ENCODE measurements at places on chromosomes 6 and 20.

DNA sequence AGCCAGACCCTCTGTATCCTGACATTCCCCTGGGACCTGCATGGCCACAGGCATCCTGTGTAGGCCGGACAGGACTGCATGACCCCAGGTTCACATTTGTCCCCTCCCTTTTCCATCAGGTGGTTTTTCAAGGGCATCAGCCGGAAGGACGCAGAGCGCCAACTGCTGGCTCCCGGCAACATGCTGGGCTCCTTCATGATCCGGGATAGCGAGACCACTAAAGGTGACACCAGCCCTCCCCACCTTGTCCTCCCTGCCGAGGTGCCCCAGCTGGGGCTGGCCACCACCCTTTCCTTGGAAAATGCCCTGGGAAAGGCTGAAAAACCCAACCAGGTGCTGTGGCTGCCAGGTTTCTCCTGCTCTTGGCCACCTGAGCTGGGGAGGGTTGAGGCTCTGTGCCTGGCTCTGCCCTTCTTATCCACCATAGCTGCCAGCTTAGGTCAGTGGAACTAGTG is 27.6 kb downstream of the HCK start:
- no peak for DNase-seq

GRCh38 chr6:42572523-42572922 is 8.7 kb downstream of the UBR2 start:
- DNase-seq, result no peak

- DNase-seq, result no peak
Measured at GRCh38 chr6:15474196-15474595, 188.6 kb downstream of the DTNBP1 start.

DNA sequence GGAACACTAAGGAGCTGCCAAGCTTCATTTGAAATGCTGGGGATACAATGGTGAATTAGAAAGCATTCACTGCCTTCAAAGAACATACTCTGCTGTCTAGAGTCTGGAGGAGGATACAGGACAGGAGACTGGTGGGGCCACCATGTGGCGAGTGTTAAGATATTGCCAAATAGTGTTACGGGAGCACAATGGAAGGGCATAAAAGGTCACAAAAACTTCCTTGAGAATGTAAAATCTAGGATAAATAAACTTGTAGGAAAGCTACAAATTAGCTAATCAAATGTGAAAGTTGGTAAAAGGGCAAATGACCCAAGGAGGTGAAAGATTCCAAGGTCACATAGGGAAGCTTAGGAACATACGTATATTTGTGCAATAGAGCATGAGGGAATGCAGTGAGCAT is 271.7 kb downstream of the RFPL4B start:
- no peak for DNase-seq

DNA sequence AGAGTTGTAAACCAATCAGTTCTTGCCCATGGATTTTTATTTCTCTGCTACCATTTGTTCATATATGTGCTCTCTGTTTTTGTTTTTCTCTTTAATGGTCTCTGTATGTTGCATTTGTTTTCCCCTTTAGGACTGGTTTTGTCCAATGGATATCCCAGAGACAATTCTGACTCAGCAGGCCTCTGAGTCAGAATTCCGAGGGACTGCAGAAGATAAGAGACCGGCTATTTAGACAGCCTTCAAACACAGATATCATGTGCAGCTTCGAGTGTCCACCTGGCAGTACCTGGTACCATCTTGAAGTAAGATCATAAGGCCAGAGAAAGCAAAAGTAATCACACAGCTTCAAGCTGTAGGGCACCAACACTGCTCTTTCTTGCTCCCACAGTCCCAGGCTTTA is 125.5 kb downstream of the ELOVL4 start:
- DNase-seq, result no peak

- DNase-seq, result peak; percentile 64
Measured at GRCh38 chr6:26216359-26216885, 129.2 kb downstream of the HFE start.

DNA sequence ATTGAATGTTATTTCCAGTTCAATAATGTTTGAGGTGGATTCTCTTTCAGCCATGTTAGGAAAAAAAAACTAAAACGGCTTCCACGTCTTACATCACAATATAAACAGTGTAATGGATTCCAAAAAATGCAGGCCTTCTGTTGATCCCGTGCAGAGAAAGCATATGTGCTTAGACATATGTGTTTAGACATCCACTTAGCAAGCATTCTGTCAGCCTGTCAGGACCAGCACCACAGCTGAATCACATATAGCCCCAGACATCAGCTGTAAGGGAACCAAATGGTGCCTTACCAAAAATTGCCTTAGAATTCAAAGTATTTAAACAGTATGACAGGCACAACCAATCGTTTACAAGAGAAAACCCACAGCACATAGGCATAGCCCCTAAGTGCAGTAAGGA is 304.9 kb downstream of the EYA4 start:
- no peak for DNase-seq

DNA sequence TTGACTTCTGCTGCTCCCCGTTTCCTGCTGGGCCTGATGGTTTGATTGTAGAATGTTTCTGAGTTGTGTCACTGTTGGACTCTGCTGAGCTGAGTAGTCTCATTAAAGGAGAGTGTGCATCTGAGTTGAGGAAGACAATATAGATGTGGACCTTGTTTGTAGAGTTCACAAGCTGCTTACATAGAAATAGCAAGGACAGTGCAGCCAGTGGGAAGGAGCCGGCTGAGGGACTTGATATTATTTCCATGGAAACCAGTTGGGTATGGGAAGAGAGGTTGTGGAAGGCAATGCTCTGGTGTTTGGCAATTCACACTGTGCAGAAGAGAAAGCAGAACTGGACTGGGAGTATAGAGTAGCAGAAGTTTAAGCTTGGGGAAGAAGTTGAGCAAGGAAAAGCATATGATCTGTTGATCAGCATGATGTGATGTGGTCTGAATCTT is 14.8 kb downstream of the IGF2R start:
- no peak for DNase-seq

DNA sequence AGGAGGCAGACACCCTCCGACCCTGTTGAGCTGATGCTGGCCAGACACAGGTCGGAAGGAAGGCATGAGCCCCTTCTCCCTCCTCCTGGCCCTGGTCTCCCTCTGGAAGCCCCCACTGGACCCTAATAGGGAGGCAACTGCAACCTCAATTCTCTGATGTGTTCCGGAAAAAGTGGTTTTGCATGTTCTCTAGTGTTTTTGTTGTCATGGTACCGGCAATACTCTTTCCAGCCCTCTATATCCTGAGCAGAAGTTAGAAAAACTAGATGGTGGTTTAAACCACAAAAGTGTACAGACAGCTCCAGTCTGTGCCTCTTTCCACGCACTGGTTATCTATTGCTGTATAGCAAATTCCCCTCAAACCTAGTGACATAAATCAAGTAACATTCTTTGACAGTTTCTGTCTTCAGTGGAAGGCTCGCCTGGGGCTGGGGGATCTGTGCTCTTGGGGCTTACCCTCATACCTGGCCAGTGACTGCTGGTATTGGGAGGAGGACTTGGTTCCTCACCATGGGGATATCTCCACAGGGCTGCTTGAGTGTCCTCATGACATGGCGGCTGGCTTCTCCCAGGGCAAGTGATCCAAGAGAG is 37.0 kb downstream of the SYTL3 start:
- DNase-seq, result no peak

GRCh38 chr20:57584768-57585461 is 24.0 kb downstream of the PCK1 start:
- no peak for DNase-seq

- no peak for DNase-seq
Measured at GRCh38 chr20:45338121-45339030, 9.8 kb downstream of the SDC4 start.

GRCh38 chr20:61980647-61981583 is 84.8 kb downstream of the TAF4 start:
- DNase-seq, result no peak

- no peak for DNase-seq
Measured at GRCh38 chr20:24950836-24951525, 1.9 kb downstream of the CST7 start.

DNA sequence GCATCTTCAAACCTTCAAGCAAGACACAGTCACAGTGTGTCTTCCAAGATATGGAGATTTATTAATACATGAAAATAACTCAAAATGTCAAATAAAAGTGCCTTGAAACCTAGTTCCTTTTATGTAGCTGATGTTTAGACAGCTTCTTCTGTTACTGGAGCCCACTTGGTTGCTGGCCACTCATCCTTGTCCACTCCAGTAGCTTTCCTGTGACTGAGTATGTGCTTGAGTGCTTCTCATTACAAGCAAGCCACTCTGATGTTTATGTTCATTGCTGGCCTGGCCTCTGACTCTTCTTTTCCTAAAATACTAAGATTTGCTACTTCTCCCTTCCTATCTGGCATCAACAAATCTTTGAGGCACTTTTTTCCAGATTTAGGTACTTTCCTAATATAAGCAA is 545.2 kb upstream of the MAN1A1 start:
- DNase-seq, result no peak

DNA sequence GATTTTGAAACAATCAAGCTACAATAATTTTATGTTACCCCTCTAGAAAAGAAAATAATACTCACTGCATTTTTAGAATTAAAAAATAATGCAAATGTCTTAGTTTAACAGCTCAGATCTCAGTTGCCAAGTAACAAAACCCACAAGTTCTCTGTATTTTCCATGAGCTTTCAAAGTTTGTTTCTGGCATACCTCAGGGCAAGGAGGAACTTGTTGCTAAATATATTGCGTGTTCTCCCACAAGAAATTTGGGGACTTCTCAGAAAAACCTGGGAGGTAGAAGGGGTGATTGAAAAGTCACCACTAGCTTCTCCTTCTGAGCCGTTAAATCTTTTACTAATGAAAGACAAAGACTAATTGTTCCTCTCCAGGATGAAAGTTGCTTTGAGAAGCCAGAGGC is 236.8 kb upstream of the MARCKS start:
- DNase-seq, result no peak

DNA sequence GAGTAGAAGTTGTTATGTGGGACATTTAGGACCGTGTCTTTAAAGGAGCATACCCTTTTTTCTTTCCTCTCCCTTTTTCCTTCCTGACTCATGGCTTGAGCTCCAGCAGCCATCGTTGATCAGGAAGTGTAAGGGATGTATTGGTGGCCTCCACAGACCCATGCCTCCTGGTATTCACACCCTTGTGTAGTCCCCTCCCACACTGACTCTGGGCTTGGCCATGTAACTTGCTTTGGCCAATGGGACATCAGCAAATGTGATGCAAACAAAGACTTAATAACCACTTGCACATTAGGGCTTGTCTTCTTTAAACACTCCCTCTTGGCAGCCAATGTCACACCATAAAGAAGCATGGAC is 18.9 kb upstream of the SLC13A3 start:
- no peak for DNase-seq

- DNase-seq, result no peak
Measured at GRCh38 chr20:51284871-51285270, 257.6 kb downstream of the NFATC2 start.

DNA sequence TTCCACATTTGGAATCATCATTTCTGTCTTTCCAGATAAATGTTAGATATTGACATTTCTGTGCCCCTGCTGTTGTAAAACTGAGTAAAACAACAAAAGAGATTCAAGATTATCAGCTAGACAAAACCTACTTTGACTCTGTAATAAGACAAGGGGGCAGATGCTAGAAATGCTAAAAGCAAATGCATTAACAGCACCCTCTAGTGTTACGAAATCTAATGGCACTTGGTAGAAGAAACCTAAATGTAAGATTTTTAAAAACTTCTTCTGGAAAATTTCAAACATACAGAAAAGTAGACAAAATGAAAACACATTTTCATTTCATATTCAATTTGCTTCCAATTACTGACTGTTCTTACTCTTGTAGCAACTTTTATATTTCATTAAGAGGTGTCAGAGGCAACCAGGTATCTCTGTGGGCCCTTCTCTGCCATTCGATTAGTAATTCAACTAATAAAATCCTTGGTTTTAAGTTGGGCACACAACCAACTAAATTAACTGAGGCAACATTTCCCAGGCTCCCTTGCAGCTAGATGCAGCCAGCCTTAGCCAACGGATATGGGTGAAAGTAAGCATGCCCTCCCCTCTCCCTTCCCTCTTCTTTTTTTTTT is 45.0 kb downstream of the SLC23A2 start:
- DNase-seq, result no peak

DNA sequence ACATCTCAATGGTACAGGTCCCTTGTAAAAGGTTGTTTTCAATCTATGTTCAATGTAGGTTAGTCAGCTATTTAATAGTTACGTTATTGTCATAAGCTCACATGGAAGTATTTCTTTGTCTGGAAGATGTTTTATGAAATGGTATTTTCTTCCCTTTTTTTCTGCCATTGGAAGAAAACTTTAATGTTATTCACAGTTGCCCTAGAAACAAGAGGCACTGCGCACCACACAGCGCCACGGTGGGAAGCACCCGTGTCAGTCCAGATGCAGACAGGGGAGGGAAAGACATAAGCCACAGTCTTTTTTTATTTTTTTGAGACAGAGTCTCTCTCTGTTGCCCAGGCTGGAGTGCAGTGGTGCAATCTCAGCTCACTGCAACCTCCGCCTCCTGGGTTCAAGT is 82.1 kb downstream of the GCNT2 start:
- DNase-seq, result no peak

GRCh38 chr6:145003145-145003544 is 718.0 kb downstream of the UTRN start:
- no peak for DNase-seq

DNA sequence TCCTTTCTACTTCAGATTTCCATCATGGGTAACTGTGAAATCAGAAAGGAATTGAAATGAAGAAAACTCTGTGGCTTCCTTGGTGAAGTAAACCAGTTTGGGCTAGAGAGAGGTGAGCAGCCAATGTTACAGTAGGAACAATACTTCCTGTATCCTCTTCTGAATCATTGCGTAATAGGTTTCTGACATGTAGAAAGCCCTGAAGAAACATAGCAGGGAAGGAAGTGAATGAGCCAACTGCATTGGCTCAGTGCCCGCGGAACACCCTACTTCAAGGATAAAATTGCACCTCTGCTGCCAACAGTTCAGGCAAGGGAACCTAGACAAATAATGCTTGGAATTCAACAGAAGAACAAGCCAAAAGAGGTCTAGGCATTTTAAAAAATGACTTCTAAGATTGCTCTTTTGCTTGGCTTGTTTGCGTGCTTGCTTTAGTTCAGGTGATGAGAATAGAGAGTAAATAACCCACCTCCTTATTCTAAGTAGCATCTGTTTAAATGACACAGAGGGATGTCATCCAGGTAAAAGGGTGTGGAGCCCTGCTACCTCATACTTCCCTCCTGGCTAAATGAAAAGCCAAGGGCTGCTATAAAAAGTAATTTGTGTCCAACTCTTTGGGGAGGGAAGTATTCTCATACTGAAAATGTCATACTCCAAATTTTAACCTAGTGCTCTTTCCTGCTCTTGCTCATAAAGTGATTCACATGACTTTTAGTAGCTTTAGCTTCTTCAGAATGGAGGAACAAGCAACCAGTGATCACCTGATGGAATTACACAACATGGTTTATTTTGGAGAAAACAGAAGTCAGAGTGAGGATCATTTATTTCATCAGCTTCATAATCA is 30.0 kb upstream of the AKIRIN2 start:
- DNase-seq, result no peak

DNA sequence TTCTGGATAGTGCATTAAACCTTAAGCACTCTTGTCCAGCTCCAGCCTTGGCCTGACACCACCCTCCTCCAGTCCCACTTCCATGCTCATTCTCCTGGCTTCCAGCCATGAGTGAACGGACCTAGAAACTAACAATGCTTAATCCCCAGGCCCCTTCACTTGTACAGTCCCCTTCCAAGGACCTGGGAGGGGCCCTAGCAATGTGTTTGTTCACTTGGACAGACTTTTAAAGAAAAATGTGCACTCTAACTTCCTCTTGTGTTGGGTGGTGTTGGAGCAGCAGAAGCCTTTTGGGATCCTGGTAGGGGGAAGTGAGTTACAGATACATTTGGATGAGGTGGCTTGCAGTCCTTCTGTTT is 48.9 kb upstream of the CCN6 start:
- no peak for DNase-seq

Measured in occipital lobe (tissue), 3 donors.